ENCODE measurements at places on chromosomes 1 and 21.

GRCh38 chr1:164836614-164837018, 277.6 kb downstream of the PBX1 start:
- H3K4me3 ChIP-seq, result no peak overlapping the region
- no peaks in the 10 kb centered on the region for H3K4me1 ChIP-seq
- no peak overlapping the region for H3K27ac ChIP-seq
- H3K36me3 ChIP-seq, result peaks cover 7% of the 10 kb centered on the region
- DNase-seq, result no peak

DNA sequence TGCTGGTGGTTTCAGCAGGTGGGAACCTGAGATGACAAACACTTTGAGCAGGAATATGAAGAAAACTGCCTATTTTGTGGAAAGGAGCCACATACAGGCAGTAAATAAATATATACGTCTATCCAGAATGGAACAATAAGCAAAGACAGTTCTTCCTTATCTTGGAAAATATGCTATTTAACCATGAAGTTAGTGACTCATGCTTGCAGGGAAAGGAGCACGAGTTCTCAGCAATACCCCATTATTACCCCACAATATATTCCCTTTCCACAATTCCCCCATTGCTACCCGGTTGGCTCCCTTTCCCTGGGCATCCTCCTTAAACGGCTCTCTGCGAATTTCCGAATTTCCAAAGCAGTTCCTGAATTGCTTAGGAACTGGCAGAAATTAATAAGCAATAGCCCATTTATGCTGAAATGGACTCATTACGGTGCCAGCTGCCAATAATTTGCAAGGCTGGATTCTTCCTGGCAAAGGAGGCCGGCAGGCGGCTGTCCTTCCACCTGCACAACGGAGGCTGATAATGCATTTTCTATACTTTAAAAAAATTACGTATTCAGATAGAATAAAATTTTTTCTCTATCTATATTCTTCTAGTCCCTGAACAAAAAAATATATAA, 65.4 kb downstream of the TIAM1 start:
- H3K36me3 ChIP-seq, result no peaks in the 10 kb centered on the region
- DNase-seq, result no peak
- no peaks in the 10 kb centered on the region for H3K27me3 ChIP-seq
- H3K27ac ChIP-seq, result no peak overlapping the region

- DNase-seq, result no peak
- no peaks in the 10 kb centered on the region for H3K27me3 ChIP-seq
- H3K36me3 ChIP-seq, result no peaks in the 10 kb centered on the region
Measured at GRCh38 chr21:35147439-35147838, 98.3 kb upstream of the RUNX1 start.

DNA sequence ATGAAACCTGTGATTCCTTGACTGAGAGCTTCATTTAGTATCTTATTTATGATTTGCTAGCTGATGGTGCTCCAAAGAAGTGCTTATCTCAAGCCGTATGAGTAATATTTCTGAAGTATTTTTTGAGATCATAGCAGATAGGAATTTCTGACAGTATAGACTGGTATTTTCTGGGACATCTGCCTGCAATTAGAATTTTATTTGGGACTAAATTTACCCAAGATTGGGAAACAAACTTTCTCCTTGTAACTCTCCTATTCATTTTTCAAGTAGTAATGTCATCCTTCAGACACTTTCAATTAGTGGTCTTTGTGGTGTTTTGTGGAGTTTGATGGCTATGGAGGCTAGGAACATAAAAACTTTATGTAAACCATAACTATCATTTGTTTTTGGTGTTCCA, 597.2 kb upstream of the ZP4 start:
- H3K4me1 ChIP-seq, result no peaks in the 10 kb centered on the region
- H3K4me3 ChIP-seq, result no peak overlapping the region
- H3K27me3 ChIP-seq, result no peaks in the 10 kb centered on the region
- no peak overlapping the region for H3K27ac ChIP-seq
- no peaks in the 10 kb centered on the region for H3K36me3 ChIP-seq

DNA sequence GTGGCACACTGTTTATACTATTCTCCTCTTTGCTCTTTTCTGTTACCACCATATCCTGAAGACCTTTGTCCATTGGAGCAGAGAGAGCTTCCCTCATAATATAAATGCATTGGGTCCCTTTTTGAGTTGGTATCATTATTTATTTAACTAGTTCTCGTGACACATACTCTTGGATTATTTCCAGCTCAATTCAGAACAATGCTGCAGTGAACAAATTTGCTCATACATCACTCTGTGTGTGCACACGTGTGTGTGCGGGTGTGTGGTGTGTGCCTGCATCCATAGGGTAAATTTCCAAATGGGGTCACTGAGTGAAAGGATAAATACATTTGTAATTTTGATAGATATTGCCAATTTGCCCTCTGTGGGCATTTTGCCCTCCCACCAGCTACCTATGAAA, 5.8 kb downstream of the PLA2G2A start:
- H3K36me3 ChIP-seq, result no peaks in the 10 kb centered on the region
- H3K27me3 ChIP-seq, result no peaks in the 10 kb centered on the region
- no peak overlapping the region for H3K27ac ChIP-seq
- H3K4me1 ChIP-seq, result no peaks in the 10 kb centered on the region
- no peak overlapping the region for H3K4me3 ChIP-seq
- no peak for DNase-seq

DNA sequence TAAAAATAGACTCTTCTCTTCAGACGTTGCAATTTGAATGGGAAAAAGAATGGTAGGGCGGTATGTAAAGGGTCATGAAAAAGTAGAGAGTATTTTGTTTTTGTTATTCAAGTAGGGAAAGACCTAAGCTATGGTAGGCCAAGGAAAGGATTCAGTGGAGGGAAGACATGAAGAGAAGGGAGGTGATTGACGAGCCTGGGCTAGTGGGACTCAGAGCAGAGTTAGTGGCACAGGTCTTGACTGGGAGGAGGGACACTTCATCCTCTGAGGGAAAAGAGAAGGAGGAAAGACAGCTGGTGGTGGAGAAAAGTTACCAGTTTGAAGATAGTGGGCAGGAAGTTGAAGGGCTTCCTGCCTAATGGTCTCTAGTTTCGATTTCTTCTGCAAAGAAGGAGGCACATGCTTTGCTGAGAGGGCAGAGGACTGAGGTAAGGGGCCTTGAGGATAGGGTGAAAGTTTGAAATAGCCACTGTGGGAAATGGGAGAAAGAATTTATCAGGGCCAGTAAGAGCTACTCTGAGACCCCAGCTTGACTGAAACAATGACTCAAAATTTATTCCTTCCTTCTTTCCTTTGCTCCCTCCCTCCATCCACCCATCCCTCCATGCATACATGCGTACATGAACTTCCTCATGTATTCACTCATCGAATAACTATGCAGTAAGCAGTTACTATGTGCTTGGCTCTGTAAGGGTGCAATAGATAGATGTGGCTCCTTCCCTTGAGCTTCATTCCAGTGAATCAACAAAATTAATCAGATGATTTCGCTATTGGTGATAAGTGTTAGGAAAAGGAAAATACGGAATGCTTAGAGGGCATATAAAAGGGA, 4.2 kb downstream of the CD48 start:
- no peaks in the 10 kb centered on the region for H3K4me1 ChIP-seq
- no peaks in the 10 kb centered on the region for H3K27me3 ChIP-seq
- no peak overlapping the region for H3K27ac ChIP-seq
- no peak for DNase-seq
- no peak overlapping the region for H3K4me3 ChIP-seq

GRCh38 chr1:202160377-202160940, at the start of gene PTPN7:
Gene PTPN7, minus strand, starts transcription at chr1:202160602. Its CDS starts 1,200 bp downstream, at chr1:202159402.
- H3K27ac ChIP-seq, result no peak within 1 kb of the TSS
- peaks cover 2% of the 10 kb centered on the region for H3K4me1 ChIP-seq
- no peak within 1 kb of the TSS for H3K4me3 ChIP-seq
- no peaks in the 10 kb centered on the region for H3K27me3 ChIP-seq
- no peaks in the 10 kb centered on the region for H3K36me3 ChIP-seq
- no peak for DNase-seq

DNA sequence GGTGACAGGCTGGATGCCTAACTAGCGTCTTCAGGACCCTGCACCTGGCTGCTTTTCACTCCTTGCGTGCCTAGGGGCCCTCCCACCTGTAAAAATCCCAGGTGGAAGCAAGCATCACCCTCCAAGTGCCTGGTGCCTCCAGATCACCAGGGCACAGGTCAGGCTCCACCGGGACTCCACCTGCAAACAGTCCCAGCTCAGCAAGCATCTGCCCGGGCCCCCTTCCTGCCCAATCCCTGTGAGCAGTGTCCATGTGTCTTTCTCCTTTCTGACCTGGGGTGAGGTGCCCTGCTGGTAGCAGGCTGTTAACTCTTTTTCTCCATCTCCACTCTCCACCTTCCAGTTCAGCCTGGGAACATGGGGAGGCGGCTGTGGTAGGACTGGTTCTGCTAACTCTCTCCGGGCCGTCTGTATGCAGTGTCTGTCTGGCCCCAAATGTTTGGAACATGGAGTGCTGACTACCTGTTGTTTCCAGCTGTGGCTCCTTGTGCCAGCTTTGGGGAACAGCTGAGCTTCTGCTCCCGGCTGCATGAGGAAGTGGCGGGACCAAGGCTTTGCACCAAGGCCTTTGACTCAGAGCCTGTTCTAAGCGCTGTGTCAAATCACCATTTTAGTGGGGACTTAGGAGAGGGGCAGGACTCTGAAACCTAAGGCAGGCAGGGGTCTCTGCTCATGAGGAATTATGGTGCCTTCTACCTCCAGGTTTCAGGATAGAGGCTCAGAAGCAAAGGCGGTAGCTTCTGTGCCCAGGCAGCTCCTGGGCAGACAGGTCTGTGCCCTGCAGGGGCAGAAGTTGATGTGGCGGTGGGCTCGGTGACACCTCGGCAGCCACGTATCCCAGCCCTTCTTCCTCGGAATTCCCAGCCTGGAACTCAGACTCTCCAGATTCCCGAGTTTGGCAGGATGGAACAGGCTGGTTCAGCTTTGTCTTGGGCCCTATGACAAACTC, 5.5 kb downstream of the GPR137B start:
- H3K36me3 ChIP-seq, result no peaks in the 10 kb centered on the region
- no peak overlapping the region for H3K27ac ChIP-seq
- no peak for DNase-seq

DNA sequence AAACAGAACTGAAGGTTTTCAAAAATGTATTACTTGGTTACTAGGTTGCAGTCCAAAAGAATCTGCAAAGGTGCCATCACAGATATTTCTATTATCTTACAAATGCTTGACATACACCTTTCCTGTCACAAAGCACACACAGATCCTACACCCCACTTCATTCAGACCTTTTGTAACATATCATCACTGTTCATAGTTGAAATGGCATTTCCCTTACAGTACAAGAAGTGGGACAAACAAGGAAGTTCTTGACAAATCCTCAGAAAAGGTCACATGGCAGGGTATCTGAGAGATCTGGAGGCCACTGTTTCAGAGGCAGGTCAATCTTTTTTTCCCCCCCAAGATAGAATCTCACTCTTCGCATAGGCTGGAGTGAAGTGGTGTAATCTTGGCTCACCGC, 21.3 kb downstream of the TOR1AIP2 start:
- H3K27me3 ChIP-seq, result no peaks in the 10 kb centered on the region
- H3K4me3 ChIP-seq, result no peak overlapping the region
- DNase-seq, result no peak
- H3K36me3 ChIP-seq, result peaks cover 2% of the 10 kb centered on the region

DNA sequence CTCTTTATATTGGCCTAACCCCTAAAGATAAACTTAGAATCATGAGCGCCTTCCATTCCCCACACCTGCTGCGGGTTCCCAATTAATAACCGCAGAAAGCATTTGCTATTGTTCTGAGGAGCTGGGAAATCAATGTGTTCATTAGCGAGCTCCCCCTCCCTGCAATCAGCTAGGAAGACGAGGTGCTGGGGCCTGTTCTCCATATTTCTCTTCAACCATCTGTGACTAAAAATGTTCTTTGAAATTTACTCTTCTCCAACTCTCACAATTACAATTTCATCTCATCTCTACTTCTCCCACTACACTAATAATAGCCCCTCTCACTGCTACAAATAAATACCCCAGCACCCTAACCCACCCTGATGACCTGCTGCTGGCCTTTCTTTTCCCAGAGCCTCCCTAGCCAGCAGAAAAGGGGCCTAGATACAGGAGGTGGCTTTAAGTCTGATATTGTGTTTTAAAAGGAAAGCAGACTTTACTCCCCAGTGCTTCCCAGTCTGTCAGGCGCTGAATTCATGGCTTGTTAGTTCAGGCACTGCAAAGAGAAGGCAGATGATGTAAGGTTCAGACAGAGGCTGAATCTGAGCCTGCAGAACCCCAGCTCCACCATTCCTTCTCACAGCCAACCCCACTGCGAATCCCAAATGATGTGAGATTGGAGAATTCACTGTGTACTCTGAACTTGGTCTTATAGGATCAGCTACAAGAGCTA, 477.5 kb upstream of the DAB1 start:
- no peaks in the 10 kb centered on the region for H3K27me3 ChIP-seq
- DNase-seq, result no peak
- H3K27ac ChIP-seq, result no peak overlapping the region
- no peaks in the 10 kb centered on the region for H3K36me3 ChIP-seq
- H3K4me3 ChIP-seq, result no peak overlapping the region
- peaks cover 10% of the 10 kb centered on the region for H3K4me1 ChIP-seq

- H3K27me3 ChIP-seq, result no peaks in the 10 kb centered on the region
- no peak overlapping the region for H3K27ac ChIP-seq
- peaks cover 5% of the 10 kb centered on the region for H3K4me1 ChIP-seq
- no peak for DNase-seq
- H3K4me3 ChIP-seq, result no peak overlapping the region
Measured at GRCh38 chr1:29878501-29878900, 642.2 kb downstream of the PTPRU start.

DNA sequence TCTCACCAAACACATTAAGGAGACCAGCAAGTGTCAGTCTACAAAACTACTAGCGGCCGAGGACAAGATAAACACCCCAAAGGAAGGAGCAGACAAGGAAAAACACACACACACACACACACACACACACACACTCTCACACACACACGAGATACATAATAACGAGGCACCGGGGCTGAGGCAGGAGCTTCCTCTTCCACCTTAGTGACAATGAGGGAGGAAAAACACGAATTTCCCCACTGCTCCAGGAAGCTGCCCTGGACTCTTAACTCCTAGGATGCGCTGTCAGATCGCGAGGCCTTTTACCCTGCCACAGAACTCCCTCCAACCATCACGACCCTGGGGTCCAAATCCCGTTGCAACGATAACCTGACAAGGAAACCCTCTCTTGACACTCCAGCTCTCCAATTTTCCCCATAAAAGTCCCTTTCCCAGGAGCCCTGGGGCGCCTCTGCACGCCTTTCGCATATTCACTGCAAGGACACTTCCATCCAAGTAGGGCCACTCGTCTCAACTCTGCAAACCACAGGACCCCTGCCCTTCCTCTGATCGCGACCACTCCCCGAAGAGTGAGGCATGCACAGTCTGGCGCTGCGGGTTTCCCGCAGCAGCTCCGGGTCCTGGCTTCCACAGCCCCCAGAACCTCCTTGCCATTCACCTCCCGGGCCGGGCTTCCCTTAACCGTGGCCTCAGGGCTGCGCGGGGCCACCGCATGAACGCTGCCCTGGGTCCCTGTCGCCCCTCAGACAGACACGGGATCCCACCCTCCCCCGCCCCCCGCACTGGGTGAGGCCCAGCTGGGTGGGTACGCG, 581 bp downstream of the ETV3 start:
- H3K4me3 ChIP-seq, result peak overlapping the region; percentile 93
- no peaks in the 10 kb centered on the region for H3K27me3 ChIP-seq
- H3K4me1 ChIP-seq, result peaks cover 2% of the 10 kb centered on the region
- peak; percentile 56 for DNase-seq
- peaks cover 10% of the 10 kb centered on the region for H3K36me3 ChIP-seq

All from H1 (cell line).